Stimulated activated CD4-positive, alpha-beta T cell treated with anti-CD3 and anti-CD28 coated beads, TNF-alpha, amount 100 ng/mL, for 4 hours (primary cell): ENCODE measurements at places on chromosomes 13 and 19.

- DNase-seq: no peak
Observed at GRCh38 chr13:45846681-45847080, 4.9 kb downstream of the SIAH3 start.

DNA sequence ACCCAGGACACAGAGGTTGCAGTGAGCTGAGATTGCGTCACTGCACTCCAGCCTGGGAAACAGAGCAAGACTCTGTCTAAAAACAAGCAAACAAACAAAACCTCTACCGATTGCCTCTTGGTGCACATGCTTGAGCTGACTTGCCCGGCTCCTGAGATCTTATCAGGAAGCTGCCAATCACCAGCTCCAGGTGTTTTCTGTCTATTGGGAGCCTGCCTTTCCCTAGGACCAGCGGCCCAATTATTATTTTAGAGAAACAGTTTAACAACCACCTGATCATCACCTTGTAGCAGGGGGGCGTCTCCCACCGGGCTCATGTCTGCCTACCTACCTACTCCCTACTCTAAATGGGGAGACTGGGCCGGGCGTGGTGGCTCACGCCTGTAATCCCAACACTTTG is 10.8 kb downstream of the CLEC4M start:
- DNase-seq: no peak

DNA sequence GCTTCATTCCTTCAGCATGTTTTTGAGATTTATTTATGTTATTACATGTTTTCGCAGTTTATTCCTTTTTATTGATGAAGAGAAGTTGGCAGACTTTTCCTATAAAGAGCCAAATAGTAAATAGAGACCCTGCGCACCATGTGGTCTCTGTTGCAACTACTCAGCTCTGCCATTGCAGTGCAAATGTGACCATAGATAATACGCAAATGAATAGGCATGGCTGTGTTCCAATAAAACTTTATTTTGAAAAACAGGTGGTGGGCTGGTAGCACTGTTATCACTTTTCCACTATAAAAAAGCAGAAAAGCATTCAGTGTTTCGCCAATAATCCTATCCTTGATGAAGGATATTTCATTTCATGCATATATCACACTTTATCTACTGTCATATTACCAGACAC is 95.0 kb downstream of the DNAJC3 start:
- no peak for DNase-seq

DNA sequence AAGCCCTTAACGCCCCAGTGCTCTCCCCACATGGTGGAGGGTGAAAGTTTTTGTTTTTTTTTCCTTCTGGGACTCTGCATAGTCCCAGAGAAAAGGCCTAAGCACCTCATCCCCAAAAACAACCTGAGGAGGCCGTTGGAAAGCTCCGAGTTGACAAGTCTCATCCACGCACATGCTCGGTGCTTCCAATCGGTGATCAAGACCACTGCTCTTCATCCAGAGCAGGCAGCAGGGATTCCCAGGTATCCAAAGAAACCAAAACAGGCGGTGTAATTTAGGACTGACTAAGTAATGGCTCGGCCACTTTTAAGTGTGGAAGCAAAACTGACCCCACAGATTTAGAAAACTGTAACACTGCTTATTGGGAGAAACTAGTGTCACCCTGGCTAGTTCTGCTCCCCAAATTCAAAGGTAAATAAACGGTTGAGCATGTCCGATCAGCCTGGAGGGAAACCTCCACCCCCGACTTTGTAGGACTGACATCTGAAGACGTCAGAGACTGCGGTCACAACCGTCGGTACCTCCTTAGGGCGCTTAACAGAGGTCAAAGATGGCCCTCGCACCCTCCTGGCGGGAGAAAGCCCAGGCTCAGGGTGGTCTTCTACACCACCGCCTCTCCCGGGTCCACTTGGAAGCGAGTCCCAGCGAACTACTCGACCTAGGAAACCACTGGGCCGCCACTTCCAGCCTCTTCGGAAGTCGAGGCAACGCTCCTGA is 997 bp upstream of the ZNF446 start:
- no peak for DNase-seq

DNA sequence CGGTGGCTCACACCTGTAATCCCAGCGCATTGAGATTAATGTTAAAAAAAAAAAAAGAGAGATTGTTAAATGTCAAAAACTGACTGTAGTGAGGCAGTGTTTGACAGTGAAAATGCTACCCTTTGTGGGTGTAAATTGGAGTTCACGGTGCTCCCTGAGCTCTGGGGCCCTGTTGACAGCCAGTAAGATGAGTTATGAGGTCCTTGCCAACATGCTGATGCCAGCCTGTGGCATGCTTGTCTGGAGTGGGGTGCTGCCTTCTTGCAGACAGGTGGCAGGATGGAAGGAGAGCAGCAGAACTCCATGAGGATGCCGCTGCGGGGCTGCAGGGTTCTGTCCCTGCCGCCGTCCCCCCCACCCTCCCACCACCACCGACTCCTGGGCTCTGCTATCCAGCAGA is 25.9 kb downstream of the PRAM1 start:
- no peak for DNase-seq

- DNase-seq: no peak
Observed at GRCh38 chr19:3095441-3096191, 1.5 kb downstream of the GNA11 start.

DNA sequence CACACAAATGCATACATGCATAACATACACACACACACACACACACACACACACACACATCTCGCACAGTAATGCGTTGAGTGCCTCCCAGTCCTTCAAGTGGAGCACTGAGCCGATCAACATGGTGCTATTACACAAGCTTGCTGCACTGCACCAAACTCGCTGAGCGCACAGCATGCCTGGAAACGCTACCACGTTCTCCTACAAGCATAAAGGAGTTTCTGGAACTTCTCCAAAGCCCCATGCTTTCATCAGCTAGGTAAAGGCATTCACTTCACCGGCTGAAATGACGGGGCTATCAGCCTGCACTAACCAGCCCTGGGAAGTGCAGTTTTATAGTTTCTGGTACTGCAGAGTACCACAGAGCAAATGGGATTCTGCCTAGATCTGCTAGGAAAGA is 92.7 kb downstream of the FGF14 start:
- DNase-seq: no peak

DNA sequence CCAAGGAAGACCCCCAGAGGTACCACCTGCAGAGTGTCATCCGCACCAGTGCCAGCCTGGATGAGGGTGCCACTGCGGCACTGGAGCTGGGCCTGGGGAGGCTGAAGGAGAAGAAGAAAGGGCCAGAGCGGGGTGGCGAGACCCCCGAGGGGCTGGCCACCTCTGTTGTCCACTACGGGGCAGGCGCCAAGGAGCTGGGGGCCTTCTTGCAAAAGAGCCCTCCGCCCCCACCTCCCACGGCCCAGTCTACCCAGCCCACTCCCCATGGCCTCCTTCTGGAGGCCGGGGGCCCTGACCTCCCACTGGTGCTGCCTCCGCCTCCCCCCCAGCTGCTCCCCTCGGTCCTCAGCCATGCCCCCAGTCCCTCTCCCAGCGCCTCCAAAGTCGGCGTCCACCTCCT is 5.4 kb downstream of the PRR12 start:
- DNase-seq: no peak

DNA sequence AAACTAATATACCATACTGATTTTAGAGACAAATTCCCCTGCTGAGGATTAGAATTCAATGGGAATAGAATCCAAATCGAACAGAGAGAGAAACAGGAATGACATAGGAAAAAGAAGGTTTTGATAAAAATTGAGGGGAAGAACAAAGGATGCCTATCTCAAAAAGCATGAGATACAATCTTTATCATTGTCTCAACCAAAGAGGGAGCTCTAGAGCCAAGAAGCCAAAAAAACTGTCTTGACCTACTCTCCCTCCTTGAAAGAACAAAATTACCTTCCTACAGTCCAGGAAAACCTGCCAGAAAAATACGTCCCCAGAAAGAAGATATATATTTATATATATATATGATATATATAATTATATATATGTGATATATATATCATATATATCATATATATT is 39.2 kb upstream of the MIR17HG start:
- DNase-seq: no peak

DNA sequence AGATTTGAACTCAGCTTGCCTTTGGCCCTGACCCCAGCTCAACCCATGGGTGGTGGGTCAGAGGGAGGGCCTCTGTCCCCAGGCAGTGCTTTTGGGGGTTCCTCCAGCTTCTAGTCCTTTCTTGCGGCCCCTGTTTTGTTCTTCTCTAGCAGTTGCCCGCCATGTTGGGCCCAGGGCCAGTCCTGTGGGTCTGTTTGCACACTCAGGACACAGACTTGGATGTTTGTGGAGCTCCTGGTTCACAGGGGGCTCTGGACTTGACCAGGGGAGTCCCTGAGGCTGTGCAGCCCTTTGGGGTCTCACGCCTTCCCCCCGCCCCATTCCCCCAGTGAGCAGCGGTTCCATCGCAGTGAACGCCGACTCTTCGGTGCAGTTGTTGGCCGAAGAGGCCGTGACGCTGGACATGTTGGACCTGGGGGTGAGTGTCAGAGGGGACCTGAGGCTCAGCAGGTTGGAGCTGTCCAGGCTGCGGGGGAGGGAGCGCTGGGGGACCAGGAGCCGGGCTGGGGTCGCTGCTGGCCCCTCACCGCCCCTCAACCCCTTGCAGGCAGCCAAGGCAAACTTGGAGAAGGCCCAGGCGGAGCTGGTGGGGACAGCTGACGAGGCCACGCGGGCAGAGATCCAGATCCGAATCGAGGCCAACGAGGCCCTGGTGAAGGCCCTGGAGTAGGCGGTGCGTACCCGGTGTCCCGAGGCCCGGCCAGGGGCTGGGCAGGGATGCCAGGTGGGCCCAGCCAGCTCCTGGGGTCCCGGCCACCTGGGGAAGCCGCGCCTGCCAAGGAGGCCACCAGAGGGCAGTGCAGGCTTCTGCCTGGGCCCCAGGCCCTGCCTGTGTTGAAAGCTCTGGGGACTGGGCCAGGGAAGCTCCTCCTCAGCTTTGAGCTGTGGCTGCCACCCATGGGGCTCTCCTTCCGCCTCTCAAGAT is 2.5 kb downstream of the ATP5F1D start:
- DNase-seq: peak; percentile 74

GRCh38 chr13:66640231-66640630 is 589.9 kb downstream of the PCDH9 start:
- no peak for DNase-seq

DNA sequence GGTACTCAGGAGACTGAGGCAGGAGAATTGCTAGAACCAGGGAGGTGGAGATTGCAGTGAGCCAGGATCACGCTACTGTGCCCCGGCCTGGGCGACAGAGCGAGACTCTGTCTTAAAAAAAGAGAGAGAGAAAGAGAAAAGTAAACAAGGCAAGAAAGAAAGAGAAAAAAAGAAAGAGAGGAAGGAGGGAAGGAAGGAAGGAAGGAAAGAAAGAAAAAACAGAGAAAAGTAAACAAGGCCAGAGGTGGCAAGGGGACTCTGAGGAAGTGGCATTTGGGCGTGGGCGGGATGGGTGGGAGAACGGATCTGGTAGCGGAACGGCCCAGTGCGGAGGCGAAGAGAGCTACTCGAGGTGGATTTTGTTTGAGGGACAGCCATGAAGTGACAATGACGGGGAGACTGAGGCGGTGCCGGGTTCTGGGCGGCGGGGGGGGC is 7.5 kb upstream of the ARRDC2 start:
- DNase-seq: no peak

- no peak for DNase-seq
Observed at GRCh38 chr13:29730253-29730652, 120.2 kb downstream of the UBL3 start.

DNA sequence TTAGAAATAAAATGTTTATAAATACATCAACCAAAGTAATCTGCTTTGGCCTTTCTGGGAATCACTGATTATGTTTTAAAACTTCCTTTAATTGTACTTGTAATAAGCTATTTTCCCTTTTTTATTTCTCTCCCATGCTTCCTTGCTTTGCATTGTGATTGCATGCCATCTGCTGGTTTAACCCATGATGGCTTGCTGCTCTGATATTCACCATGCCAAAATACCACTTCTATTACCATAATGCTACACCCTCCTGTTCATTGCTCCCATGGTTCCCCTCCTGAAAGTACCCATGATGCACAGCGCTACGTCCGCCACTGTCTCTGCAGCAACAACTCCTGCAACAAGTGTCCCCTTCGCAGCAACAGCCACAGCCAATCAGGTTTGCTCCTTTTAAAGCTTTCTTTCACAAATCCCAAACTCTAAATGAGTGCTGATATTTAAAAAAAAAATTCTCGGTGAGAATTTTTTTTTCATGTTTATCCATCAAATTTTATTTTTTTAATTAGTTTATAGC is 67.7 kb upstream of the RAP2A start:
- DNase-seq: no peak

DNA sequence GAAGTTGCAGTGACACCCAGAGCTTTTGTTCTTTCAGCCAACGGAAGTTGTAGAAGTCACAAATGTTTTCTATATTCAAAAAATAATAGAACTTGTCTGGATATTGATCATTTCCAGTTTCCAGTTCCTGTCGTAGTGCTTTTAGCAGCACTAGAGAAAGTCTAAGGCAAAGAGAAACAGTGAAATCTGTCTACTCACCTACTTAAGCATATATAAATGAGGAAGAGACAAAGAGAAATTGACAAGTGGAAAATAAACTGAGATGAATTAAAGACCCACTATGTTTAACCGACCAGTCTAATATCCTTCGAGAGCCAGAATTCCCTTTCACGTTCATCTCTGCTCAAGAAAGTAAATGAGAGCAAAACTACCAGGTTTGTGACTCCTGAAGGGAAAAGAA is 36.7 kb downstream of the DACH1 start:
- DNase-seq: no peak

DNA sequence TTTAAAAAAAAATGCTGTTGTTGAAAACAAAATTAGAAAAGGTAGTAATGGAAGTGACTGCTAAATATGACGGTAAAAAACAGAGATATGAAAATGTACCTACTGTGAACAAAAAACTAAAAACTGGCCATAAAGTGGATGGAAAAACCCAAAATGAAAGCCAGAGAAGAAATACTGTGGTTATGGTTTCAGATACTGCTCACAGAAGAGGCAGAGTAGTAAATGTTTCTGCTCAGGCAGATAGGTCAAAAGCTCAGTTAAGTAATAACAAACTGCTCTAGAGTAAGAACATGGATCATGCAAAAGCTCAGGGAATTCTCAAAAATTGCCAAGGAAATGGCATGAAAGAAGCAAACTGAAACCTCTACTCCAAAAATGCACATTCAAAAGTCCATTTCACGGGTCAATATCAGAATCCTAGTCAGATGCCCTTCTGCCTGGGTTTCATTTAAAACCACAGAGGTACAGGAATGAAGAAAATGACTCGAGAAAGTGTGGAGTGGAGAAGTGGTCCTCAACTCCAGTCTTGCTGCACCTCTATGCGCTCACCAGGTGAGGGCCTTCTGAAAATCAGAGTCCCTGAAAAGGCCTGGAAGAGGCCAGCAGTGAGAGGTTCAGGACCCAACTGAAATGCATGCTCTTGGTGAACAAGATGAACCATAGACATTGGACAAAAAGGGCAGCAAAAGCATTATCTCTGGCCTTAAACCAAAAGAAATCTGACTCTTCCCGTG is 315.0 kb upstream of the SPRY2 start:
- DNase-seq: no peak

DNA sequence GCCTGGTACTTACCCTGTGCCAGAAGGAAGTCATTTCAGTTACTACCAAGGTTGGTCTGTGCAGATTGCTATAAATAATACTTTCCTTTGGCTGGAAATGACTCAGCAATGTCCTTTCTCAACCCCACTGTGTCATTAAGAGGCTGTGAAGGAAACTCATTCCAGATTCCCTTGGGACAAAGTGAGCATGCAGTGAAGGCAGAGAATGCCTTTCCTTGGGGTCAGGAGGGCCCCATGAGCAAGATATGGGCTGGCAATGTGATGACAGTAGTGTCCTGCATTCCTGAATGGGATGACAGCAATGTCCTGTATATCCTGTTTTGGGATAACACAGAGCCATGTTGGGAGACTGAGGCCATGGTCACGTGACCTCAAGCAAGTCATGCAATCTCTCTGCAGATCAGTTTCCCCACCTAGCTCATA is 213.1 kb upstream of the TMTC4 start:
- no peak for DNase-seq

- DNase-seq: no peak
Observed at GRCh38 chr13:111215081-111216047, 100.3 kb downstream of the ARHGEF7 start.
